ENCODE measurements at places on chromosomes 16 and 17.

GRCh38 chr16:86509759-86510464 is 415 bp upstream of the FOXF1 start:
- DNase-seq: peak; percentile 38

- DNase-seq: no peak
Observed at GRCh38 chr17:10739386-10739785, 9.6 kb upstream of the TMEM220 start.

DNA sequence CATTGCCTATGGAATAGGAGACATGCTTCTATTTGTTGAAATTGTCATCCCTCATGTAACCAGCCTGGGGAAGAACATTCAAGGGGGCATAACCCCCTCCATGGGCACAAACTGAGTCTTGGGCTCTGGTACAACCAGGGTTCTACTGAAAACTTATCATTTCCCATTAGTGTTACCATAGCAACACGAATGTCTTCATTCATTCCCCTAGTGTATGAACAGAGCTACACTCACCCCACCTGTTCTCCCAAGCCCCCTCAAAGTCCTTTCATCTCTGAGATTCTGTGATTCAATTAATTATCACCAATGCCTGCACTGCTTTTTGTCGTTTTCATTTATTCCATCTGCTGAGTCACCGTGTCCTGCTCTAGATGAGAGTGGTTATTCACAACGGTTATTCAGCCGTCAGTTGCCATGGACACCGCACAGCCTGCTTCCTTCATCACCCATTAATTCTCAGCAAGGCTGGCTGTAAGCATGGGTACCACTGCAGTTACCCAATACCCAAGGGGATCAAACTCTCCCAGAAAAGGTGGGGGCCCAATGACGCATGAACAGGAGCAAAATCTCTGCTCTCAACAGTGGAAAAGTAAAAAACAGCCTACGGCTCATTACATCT is 1.6 kb upstream of the GAST start:
- DNase-seq: peak; percentile 80

- no peak for DNase-seq
Observed at GRCh38 chr17:80422981-80423380, 8.0 kb downstream of the ENDOV start.

GRCh38 chr17:9291912-9292560 is 270.7 kb downstream of the NTN1 start:
- DNase-seq: peak; percentile 64

DNA sequence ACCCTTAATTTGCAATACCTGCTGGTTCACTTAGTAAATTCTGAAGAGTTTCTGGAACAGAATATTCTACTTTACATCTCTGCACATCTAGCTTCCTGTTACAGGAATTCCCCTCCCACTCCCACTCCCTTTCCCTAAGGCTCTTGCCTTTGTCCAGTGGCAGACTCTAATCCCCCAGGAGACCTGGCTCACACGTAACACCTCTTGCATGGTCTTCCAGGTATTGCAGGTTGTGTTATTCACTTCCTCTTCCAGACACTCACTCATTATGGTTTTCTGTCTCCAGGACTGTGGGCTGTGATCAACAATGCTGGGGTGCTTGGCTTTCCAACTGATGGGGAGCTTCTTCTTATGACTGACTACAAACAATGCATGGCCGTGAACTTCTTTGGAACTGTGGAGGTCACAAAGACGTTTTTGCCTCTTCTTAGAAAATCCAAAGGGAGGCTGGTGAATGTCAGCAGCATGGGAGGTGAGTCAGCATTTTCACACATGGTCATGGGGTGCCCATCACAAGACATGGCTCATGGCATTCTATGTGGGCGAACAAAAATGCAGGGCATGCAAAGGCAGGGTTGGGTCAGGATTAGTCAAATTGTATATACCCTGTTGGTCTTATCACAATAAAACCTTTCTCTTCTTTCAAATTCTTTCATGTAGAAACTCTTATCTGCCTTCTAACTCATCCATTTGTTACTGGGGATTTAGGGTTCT is 35.8 kb downstream of the HSD17B2 start:
- DNase-seq: peak; percentile 67

DNA sequence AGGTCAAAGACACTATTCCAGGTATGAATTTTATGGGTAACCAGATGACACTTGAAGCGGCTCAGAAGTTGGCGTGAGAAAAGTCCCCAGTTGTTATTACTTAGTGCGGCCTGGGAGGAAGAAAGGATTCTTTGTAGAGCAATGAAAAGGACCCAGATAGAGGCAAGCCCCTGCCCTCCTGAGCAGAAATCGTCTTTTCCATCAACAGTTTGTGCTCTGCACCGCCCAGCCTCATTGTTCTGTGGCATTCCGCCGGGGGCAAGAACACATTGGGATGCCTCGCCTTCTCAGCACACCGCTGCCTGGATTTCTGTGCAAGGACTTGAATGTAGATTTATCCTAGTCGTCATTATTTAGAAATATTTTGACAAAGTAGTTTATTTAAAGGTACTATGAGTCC is 32.7 kb upstream of the CRHR1 start:
- DNase-seq: no peak

DNA sequence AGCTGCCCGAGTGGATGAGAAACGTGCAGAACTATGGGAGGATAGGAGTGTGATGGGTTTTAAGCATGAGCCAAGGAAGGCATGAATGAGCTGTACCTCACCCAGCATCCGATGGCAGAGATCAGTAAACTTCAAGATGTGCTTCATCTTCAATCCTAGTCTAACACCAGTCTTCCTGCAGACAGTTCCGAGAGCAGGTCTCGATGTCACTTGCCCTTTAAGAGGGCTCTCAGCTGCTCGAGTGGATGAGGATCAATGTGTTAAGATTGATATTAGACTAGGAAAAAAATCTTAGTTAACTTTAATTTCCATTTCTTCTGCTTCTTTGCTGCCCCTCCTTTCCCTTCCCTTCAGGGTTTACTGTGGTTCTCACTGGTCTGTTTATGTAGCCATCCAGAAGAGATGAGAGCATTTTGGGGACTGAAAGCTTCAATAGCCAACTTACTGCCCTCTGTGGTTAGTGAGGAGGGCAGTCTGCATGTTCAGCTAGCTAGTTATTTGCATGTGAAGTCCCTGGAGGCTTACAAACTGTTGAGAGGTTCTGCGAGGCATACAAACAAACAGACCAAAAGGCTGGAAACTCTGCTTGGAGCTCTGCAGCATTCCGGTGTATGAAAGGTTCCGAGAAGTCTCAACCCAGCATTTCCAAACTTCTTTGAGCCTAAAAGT is 15.3 kb downstream of the KLHL36 start:
- DNase-seq: no peak

DNA sequence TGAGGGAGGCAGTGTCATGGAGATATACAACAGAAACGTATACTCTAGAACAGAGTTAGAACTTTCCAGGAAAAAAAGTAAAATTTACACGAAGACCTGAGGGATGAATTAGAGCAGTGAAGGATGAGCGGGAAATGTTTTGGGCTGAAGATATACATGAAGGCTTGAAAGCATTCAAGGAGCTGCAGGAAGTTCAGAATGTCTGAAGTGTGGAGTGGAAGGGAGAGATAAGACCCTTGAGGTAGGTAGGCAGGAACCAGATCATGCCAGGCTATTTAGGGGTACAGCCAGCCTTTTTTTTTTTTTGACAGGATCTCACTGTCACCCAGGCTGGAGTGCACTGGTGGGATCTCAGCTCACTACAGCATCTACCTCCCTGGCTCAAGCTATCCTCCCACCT is 3.2 kb upstream of the NLK start:
- DNase-seq: no peak

GRCh38 chr17:59278406-59278805 is 53.0 kb upstream of the YPEL2 start:
- DNase-seq: no peak

GRCh38 chr16:50696575-50697420 is 3.4 kb downstream of the NOD2 start:
- peak; percentile 85 for DNase-seq

- no peak for DNase-seq
Observed at GRCh38 chr17:19329136-19329535, 33.4 kb downstream of the B9D1 start.

- DNase-seq: no peak
Observed at GRCh38 chr16:27424772-27425498, 23.0 kb downstream of the IL21R start.

GRCh38 chr17:16243801-16244567 is 27.0 kb downstream of the PIGL start:
- DNase-seq: no peak

GRCh38 chr16:25895380-25895779 is 203.6 kb downstream of the HS3ST4 start:
- DNase-seq: no peak

GRCh38 chr16:26701243-26701886 is 365.4 kb upstream of the C16orf82 start:
- DNase-seq: no peak

DNA sequence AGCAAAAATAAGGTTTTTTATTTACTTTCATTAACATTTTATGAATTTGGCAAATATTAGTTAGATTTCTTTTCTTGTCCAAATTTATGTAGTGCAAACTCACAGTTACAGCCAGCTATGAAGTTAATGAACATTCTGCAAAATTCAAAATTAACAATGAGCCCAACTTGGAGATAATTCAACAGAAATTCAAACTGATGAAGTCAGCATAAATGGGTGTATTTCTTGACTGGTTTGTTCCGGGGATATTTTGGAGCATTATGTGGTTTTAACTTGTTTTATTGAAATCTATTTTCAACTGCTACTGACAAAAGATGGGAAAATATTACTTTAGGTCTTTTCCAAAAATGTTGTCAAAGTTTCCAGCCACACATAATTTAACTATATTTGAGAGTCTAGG is 807.9 kb downstream of the CDH8 start:
- no peak for DNase-seq

DNA sequence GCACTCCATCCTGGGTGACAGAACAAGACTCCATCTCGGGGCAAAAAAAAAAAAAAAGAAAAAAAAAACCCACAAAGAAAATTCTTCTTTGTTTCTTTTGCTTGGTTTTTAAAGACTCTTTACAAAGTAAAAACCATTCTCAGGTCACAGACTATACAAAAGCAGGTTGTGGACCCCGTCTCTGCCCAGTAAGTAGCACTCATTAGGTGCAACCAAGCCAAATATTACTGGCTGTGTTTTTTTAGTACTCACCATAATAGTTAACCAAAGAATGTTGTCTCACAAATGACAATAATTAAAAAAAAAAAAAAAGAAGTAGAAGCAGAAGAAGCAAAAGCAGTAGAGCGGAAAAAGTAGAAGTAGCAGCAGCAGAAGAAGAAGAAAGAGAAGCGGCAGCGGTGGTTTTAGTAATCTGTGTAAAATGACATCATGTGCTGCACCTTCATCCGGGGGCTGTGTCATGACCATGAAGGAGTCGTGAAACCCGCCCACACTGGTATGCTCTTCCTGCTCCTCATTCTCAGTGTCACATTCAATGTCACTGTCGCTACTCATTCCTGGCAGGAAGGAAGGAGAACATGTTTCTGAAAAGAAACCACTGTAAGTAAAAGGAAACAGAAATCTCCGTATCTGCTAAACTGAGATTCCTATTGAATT is 105.4 kb downstream of the TRIM37 start:
- no peak for DNase-seq

- no peak for DNase-seq
Observed at GRCh38 chr16:27340654-27341053, 26.9 kb downstream of the IL4R start.

- peak; percentile 17 for DNase-seq
Observed at GRCh38 chr16:28845293-28845692, 855 bp downstream of the TUFM start.

DNA sequence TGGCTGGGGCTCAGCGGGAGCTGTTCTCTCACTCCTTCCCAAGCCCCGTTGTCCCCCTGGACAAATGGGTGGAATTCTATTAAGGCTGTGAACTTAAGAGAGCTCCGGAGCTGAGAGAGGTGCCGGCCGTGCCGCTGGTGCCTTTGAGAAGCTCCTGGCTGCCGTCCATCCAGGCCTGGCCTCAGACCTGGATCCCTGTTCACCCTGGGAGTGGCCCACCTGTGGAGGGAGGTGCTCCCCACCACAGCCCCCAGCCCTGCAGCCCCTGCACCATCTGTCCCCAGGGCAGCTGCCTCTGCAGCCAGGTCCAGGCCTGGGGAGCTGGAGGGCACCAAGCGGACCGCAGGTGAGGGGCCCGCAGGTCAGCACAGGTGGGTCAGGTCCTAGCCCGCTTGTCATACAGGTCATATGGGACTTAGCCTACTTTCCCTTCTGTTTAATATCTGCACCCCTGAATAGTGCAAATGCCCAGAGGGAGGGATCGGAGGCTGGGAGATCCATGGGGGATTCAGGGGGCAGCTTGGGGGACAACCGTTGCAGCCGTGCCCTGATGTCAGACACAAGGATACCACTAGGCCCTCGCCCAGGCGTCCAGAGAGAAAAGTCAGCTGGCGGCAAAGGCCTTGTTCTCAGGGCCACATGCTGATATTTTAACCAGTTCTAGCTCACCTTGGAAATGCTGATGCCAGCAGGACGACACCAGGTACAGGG is 15.2 kb upstream of the METRNL start:
- DNase-seq: no peak

- DNase-seq: peak; percentile 28
Observed at GRCh38 chr16:11205754-11206581, 50.0 kb downstream of the SOCS1 start.

DNA sequence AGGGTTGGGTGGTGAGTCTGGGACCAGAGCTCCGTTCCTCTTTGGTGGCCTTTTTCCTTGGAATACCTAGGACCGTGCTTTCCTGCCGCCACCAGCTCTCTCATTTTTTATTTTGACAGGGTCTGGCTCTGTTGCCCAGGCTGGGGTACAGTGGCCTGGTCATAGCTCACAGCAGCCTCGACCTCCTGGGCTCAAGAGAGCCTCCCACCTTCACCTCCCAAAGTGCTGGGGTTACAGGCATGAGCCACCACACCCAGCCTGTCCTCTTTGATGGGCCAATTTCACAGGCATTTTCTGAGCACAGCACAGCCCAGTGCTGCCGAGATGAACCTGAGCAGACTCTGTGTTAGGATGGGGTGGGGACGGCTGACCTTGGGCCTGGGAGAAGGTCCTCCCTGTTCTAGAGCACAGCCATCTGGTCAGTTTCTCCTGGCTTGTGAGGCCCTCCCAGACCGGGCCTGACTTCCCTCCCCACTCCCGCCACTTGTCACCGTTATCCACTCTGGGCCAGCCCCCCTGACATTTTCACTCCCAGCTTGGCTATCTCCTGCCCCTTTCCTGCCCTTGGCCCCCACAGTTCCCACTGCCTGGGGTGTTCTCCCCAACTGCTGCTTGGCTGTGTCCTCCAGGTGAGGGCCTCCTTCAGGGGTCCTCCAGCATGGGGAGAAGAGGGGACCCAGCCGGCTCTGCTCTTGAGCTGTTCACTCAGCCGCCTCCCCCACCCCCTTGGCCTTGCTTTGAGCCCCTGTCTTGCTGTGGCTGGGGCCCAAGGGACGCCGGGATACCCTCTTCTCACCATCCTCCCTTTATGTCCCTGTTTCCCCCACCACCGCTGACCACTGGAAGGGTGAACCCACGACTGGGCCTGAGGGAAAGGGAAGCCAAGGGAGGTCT is 5.0 kb downstream of the ADCY7 start:
- DNase-seq: no peak

DNA sequence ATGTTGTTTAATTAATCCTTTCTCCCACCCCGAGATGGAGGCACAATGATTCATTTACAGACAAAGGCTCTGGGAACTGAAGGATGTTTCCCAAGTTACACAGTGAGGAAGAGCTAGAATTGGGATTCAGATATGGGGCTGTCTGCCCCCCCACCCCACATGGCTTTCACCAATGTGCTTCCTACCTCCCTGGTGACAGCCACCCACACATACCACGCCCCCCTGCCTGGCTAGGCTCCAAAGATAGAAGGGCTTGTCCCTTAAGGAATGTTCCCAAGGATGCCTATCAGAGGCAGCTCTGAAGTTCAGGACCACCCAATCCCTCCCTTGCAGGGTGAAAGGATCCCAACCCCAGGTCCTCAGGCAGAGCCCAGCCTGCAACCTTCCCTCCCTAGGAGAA is 32.9 kb downstream of the CFAP20 start:
- no peak for DNase-seq
